ENCODE measurements at places on chromosomes 16 and 17. TPM values are rescaled to one million over a fixed set of nuclear protein-coding genes. Genes with fewer than 3 reads are reported as not detected.

The GINS3 gene
- 24.3 TPM for total RNA-seq

The CRYM gene
- total RNA-seq = not detected

The NME3 gene
- 0.46 TPM for total RNA-seq

The TBC1D3I gene
- not detected for total RNA-seq

The TBC1D26 gene
- total RNA-seq = not detected

The TP53TG3 gene
- total RNA-seq = not detected

The NAGS gene
- 1.4 TPM for total RNA-seq

The PIK3R5 gene
- not detected for total RNA-seq

The SLC38A7 gene
- 4.4 TPM for total RNA-seq

The PRCD gene
- total RNA-seq = not detected

The NPIPB5 gene
- 6.2 TPM for total RNA-seq
